ENCODE measurements at places on chromosomes 2 and 18.

DNA sequence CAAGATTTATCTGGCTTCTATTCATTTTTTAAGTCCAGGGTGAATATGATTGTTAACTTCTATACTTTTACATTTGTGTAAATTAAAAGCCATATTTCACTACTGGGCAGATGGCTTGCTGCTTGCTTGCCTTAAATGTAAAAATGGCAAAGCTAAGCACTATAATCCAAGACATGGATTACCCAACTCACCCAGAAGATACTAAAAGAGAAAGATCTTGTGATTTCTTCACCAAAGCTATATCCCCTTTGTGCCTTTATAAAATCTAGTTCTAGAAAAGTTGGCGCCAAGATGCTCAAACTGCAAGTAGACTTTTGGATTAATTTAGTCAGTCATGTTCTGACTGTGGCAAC is 48.7 kb upstream of the PKDCC start:
- DNase-seq: no peak

DNA sequence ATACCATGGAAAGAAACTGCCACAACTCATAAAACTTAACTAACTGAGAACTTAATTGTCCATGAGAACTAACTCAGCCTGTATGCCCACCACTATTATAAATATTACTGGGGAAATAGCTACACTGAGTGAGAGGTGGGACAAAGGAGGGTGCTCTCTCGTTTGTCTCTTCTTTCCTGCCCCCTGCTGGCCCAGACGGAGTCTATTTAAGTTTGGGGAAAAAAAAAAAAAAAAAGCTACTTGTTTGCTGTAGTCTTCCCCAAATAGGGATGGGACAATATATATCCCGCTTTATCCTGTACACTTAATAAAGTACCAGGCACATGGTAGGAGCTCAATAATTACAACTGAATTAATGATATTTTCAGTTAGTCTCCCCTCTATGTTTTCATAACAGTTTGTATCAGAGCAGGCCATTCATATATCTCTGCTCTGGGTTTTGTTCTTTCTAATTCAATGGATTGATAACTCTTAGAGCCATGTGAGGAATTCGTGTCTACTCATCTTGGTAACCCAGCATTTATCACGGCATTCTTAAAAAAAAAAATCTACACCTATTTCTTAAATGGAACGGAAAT is 647.6 kb upstream of the PKDCC start:
- no peak for DNase-seq

DNA sequence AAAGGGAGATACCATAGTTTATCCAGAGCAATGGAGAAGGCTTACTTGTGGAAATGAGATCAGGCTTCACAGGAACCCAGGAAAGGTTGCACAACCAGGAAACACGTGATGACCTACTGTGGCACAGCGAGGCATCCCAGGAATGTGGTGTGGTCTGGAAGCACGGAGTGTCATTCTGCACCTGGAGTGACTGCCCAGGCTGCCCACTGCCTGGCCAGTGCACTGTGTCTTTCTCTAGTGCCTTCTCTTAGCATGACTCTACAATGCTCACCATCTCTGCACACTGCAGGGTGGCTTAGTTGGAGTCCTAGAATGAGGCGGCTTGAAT is 48.9 kb downstream of the CHST9 start:
- DNase-seq: no peak

- no peak for DNase-seq
Measured at GRCh38 chr2:216607277-216607560, 26.0 kb upstream of the IGFBP2 start.

DNA sequence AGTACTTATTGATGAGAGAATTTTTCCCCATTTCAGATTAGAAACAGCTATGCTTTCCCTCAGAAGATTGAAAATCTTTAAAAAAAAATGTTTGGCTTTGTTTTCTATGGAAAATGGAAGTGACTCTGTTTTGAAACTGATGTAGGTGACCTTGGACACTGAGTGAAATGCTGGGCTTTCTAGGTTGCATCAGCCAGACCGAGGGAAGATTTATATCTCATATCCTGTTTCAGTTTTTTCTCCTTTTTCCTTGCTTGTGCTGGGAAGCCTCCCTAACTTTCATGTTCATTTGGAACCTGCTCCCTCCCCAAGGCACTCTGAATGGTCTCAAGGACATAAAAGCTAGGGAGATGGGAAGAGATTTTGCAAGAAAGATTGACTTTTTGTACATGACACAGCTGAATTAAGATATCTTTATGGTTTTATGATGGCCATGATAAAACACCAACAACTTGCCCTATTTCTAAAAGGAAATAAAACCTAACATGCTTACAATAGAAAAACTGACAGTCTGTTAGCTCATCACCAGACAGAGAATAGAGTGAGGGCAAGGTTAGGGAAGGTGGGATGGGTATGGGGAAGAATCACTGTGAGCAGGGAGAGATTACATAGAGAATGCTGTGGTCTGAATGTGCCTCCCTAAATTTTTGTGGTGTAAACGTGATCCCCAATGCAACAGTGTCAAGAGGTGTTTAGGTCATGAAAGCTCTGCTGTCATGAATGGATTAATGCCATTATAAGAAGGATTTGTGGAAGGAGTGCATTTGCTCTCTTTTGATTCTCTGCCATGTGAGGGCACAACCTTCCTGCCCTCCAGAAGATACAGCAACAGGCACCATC is 249.7 kb downstream of the TPGS2 start:
- no peak for DNase-seq

- DNase-seq: no peak
Measured at GRCh38 chr2:217456016-217456415, 546.8 kb downstream of the TNS1 start.

GRCh38 chr2:62407401-62407800 is 98.6 kb downstream of the TMEM17 start:
- no peak for DNase-seq

DNA sequence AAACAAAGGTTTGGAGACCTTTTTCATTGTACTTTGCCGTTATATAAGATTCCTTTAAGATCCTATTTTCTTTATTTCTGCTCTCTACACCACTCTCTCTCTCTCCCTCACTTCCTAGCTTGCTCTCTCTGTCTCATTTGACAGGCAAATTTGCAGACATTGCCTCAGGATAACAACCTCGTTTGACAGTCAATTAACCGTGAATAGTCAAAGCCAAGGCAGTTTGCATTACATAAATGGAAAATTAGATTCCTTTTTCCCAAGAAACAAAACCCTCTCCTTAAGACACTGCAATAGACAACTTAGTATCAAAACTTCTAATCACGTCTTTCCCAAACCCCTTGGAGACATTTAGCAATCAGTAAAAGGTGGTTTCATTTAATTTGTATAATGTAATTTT is 7.4 kb downstream of the SKOR2 start:
- DNase-seq: no peak

DNA sequence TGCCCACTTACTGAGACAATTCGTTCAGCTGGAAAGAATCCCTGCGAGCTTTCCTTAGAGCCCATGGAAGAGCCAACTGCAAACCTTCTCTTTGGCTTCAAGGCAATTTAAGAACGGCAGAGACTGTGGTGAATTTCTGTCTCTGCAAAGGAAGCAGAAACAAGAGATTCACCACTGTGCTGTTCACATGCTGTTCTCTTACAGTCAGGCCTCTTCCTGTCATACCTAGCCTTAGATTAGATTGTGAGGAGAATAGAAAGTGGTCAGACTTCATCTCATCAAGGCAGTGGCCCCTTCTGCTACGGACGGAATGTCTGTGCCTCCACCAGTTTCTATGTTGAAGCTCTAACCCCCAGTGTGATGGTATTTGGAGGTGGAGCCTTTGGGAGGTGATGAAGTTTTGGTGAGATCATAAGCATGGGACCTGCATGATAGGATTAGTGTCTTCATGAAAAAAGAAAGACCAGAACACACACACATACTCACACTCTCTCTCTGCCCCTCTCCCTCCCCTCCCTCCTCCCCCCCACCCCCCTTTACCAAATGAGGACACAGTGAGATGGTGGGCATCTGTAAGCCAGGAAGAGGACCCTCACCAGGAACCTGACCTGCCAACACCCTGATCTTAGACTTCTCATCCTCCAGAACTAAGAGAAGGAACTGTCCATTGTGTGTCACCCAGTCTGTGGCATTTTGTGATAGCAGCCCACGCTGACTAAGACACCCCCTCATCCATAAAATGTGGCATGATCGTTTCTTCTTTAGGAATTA is 45.6 kb upstream of the NRP2 start:
- DNase-seq: no peak

GRCh38 chr2:35790292-35790691 is 565.3 kb upstream of the CRIM1 start:
- DNase-seq: no peak

- DNase-seq: no peak
Measured at GRCh38 chr2:88549616-88550292, 77.5 kb downstream of the EIF2AK3 start.

DNA sequence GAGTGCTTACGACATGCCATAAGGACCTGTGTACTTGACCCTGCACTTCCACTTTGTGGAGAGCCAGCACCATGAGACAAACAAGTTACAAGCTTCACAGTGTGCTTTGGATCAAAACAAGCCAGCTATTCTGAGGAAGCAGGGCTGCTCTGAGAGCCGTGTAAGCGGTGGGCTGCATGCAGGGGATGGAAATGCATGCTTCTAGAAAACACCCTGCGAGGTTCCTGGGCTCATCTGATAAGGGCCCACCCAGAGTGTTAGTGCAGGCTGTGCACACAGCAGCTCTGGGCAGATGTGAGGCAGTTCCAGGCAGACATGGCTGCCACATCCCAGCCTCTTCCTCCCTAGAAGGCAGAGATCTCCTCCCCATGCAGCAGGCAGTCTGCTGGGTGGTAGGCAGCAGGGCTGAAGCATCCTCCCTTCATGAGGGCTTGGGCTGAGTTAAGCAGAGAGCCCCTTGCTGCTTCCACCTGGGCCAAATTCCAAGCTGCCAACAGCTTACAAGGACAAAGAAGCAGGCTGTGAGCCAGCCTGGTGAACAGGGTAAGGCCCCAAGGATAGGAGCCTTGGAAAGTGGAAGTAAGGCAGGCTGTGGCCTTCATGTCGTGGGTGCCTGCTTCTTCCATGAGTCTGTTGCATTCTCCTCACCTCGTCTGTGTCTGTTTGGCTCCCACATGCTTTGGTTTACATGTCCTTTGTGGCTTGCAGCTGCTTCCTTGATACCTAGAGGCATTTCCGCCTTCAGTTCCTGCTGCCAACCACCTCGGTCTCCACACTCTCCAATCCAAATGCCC is 7.7 kb downstream of the PSD4 start:
- no peak for DNase-seq

GRCh38 chr2:52536929-52537460 is 1230.6 kb upstream of the CHAC2 start:
- DNase-seq: no peak

GRCh38 chr2:50065835-50066234 is 911.5 kb upstream of the FSHR start:
- DNase-seq: no peak

- DNase-seq: no peak
Measured at GRCh38 chr2:208545403-208546042, 138.9 kb downstream of the PTH2R start.

DNA sequence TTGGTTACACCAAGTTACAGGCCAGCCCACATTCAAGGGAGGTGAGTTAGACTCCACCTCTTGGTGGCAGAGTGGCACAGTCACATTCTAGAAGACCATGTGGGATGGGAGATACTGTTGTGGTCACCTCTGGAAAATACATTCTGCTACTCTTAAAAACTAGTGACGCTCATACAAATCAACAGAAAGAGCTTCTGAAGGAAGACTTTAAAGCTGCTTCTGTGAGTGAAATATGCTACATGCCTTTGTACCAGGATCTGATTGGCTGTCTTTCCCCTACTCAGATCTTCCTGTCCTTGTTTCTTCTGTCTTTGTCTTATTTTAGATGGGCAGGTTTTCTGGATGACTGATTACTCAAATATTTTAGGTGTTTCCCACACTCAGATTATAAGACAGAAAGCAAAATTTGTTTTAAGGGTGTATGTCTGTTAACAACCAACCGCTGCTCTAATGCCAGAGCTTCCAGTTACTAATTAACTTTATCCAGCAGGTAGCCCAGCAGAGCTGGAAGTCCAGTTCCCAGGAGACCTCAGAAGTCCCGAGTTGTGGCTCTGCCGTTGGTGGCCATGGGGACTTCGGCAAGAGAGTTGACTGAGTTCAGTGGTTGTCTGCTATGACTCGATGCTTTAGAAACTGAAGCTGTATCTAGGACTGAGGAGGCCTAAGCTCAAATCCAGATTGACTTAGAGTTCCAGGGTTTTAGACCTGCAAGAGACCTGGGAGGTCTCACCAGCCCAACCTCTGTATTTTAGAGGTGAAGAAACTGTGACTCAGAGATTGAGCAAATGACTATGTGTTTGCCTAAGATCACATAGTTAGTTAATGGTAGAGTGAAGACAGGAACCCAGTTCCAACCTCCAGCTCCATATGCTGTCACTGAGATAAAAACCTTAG is 7.4 kb downstream of the IL1R2 start:
- DNase-seq: no peak

GRCh38 chr2:2523461-2524347 is 192.6 kb upstream of the MYT1L start:
- DNase-seq: no peak

- DNase-seq: no peak
Measured at GRCh38 chr2:135546436-135546835, 15.2 kb downstream of the R3HDM1 start.

DNA sequence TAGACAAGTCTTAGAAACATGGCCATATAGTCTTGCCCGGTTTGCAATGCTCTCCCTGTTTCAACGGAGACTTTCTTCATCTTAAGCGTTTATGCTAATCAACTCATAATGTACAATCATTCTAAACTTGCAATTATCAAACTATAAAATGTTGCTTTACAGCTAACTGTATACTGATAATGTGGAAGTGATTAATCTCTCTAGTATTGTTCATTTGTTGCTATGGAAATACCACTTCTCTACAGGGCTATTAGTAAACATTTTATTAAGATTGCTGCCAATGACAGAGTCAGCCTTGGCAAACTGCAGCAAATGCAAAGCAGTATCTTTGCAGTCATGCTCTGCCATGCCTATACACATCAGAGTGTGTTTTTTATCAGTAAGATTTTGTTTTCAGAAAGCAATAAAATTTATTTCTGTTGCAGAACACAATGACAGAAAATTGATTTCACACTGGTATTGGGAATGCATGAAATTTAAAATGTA is 1201.8 kb upstream of the CDH2 start:
- no peak for DNase-seq

DNA sequence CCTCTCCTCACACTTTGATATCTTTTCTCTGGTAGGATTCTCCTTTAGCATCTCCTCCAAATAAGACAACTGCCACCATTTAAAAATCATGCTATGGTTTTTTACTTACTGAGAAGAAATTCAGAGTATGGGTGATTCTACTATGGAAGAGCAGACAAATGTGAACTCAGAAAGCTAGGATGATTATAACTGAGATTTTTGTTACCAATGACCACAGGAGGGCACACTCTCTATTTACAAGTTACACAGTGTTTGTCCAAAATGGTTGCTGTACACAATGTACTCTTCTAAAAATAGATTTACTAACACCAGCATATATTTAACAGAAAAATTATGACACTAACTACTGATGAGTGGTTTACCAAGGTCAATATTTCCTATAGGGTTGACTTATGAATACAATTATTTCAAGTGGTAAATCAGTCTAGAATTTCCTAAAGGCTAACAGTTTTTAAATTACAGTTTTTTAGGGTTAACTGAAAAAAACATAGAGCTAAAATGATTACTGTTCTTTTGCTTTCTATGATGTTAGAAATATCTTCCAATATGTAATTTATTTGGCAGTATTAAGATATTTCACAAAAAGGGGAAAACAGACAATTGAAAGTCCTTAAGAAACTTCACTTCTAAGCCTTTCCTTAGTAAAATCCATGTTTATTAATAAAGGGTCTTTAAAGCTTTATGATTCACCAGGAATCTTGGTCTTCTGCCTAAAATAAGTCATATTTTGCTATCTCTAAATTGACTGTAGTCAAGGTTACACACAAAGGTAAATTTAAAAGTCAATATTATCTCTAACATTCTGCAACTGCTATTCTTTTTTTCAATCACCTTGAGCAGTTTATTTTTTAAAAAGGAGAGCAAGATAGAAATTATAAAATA is 57.2 kb downstream of the MAP4K3 start:
- DNase-seq: no peak
